Glutamatergic neuron (in vitro differentiated cells): ENCODE measurements at places on chromosomes 7 and 10.

GRCh38 chr10:72567889-72568640, 57.8 kb downstream of the MICU1 start:
- H3K27ac ChIP-seq, result no peak overlapping the region
- no peaks in the 10 kb centered on the region for H3K36me3 ChIP-seq
- H3K27me3 ChIP-seq, result no peaks in the 10 kb centered on the region
- H3K4me1 ChIP-seq, result no peaks in the 10 kb centered on the region
- no peak for DNase-seq
- no peak overlapping the region for H3K4me3 ChIP-seq

- no peak for DNase-seq
- H3K27ac ChIP-seq, result no peak overlapping the region
- no peaks in the 10 kb centered on the region for H3K36me3 ChIP-seq
- no peaks in the 10 kb centered on the region for H3K27me3 ChIP-seq
- no peak overlapping the region for H3K4me3 ChIP-seq
- H3K4me1 ChIP-seq, result peaks cover 14% of the 10 kb centered on the region
Observed at GRCh38 chr10:119768455-119769094, 42.7 kb downstream of the INPP5F start.

DNA sequence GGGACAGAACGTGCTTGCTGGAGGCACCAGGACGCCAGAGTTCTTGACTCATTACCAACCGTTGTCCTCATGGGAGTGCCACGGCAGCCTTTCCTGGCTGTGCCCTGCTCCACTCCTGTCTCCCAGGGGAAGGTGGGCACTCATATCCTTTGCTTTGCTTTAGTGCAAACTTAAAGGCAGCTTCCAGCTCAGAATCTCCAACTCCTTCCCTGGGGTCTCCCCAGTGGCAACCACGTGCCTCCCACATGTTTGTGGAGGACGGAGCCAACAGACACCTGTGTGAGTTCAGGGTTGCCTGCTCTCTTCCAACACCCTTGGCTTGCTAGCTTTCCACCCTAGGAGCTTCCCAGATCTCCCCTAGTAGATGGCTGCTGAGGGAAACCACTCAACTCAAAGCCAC, 52.0 kb upstream of the HMX3 start:
- peaks cover 2% of the 10 kb centered on the region for H3K27me3 ChIP-seq
- no peaks in the 10 kb centered on the region for H3K4me1 ChIP-seq
- peaks cover 6% of the 10 kb centered on the region for H3K36me3 ChIP-seq
- DNase-seq, result no peak
- no peak overlapping the region for H3K4me3 ChIP-seq

DNA sequence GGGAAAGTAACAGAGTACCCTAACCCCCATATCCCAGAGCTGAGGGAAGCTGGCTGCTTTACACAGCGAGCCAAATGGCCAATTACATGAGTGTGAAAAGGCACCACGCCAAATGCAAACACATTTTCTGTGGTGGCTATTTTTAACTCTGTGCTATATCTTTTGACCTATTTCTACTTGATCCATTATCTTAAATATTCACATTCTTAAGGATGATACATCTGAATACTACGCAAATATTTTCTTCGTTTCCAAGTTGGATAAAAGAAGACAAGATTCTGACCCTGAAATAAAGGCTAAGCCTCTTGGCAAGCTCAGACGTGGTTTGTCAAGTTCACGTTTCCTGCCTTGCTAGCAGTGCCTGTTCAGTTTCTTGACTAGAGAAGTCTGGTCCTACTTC, 146.7 kb upstream of the TMEM196 start:
- no peak overlapping the region for H3K27ac ChIP-seq
- H3K4me1 ChIP-seq, result peaks cover 4% of the 10 kb centered on the region
- no peaks in the 10 kb centered on the region for H3K36me3 ChIP-seq
- DNase-seq, result no peak

GRCh38 chr10:107686095-107686494, 521.6 kb upstream of the SORCS1 start:
- H3K27ac ChIP-seq, result no peak overlapping the region
- H3K36me3 ChIP-seq, result no peaks in the 10 kb centered on the region
- no peak for DNase-seq
- H3K27me3 ChIP-seq, result no peaks in the 10 kb centered on the region

GRCh38 chr7:104096683-104097082, 107.2 kb upstream of the RELN start:
- H3K36me3 ChIP-seq, result no peaks in the 10 kb centered on the region
- H3K27me3 ChIP-seq, result no peaks in the 10 kb centered on the region
- no peak overlapping the region for H3K4me3 ChIP-seq
- H3K27ac ChIP-seq, result no peak overlapping the region
- H3K4me1 ChIP-seq, result peaks cover 2% of the 10 kb centered on the region
- no peak for DNase-seq
